Neural crest cell (in vitro differentiated cells): ENCODE measurements at places on chromosomes 3 and 15. TPM values are rescaled to one million over a fixed set of nuclear protein-coding genes. Genes with fewer than 3 reads are reported as not detected.

DNA sequence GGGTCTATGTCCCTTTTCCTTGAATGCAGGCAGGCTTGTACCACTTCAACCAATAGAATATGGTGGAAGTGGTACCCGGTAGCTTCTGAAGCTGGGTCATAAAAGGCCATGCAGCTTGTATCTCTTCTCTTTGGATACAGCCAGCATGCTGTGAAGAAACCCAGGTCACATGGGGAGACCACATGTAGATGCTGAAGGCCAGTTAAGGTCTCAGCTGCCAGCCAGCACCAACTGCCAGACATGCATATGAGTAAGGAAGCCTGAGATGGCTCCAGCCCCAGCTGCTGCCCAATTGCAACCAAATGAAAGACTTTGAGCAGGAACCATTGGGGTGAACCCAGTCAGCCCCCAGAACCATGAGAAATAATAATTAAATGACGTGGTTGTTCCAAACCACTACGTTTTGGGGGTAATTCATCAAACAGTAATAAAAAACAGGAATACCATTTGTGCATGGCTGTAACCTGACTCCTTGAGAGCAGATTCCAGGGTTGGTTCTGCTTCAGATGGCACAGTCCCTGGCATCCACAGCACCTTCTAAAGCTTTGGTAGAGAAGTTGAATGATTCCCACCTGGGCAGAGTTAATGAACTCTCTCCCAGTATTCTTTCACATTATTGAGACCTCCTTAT is 3.8 kb downstream of the RBP2 start:
- H3K27me3 ChIP-seq: no peaks in the 10 kb centered on the region
- no peaks in the 10 kb centered on the region for H3K36me3 ChIP-seq
- H3K4me3 ChIP-seq: no peak overlapping the region
- no peaks in the 10 kb centered on the region for H3K4me1 ChIP-seq
- no peak for DNase-seq

The PAQR9 gene
- 1.8 and 1.9 TPM in 2 replicates for total RNA-seq

The OR5K2 gene
- total RNA-seq: not detected in 2 replicates

The TMCC1 gene
- total RNA-seq: 35.4 and 36.9 TPM in 2 replicates
